ENCODE measurements at places on chromosomes 2 and 18. TPM values are rescaled to one million over a fixed set of nuclear protein-coding genes. Genes with fewer than 3 reads are reported as not detected.

The FARSB gene
- 31.5 TPM for total RNA-seq

The TTL gene
- total RNA-seq, result 28.8 TPM

The TMEM163 gene
- 0.12 TPM for total RNA-seq

The MTIF2 gene
- total RNA-seq, result 49.8 TPM

The RESP18 gene
- not detected for total RNA-seq

The TEKT4 gene
- not detected for total RNA-seq

The SERPINB2 gene
- not detected for total RNA-seq

The ATL2 gene
- total RNA-seq, result 55.0 TPM

- no peaks in the 10 kb centered on the region for H3K36me3 ChIP-seq
- DNase-seq, result no peak
- no peaks in the 10 kb centered on the region for H3K4me1 ChIP-seq
- H3K27ac ChIP-seq, result no peak overlapping the region
- H3K27me3 ChIP-seq, result no peaks in the 10 kb centered on the region
Observed at GRCh38 chr2:140601801-140602200, 1529.0 kb downstream of the LRP1B start.

DNA sequence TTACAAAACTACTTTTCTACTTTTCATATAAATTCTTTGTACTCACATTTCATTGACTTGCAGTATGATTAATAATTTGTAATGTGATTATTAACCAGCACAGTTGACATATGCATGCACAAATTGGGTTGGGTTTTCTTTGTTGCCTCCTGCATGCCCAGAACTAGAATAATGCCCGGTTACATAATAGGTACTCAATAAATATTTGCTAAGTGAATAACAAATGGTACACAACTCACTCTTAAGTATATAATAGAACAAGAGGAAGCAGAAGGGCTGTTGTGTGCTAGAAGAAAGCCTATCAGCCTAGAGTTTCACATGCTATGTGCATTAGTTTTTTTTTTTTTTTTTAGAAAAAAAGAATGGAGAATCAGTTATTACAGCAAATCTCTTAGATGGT lies 9.3 kb downstream of the RDH14 start:
- H3K4me1 ChIP-seq, result peaks cover 66% of the 10 kb centered on the region
- H3K27me3 ChIP-seq, result no peaks in the 10 kb centered on the region
- no peak overlapping the region for H3K4me3 ChIP-seq
- peaks cover 11% of the 10 kb centered on the region for H3K36me3 ChIP-seq
- no peak overlapping the region for H3K27ac ChIP-seq

GRCh38 chr2:232937278-232937906 lies 67.3 kb downstream of the SNORC start:
- H3K36me3 ChIP-seq, result peaks cover 3% of the 10 kb centered on the region
- peaks cover 5% of the 10 kb centered on the region for H3K4me1 ChIP-seq
- H3K4me3 ChIP-seq, result no peak overlapping the region
- no peak for DNase-seq

DNA sequence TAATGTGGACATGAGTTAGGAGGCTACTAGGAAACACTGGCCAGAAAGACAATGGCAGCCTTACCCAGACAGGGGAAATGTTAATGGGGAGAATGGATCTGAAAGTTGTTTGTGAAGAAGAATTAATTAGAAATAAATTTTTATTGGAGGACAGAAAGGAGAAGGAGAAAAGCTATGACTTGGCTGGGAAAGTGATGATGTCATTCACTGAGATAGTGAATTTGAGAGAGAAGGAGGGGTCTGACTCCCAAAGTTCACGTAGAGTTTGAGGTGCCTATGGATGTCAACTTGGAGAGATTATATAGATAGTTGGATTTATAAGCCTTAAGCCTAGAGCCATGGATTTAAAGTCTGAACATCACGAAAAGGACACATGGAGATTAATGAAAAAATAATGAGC lies 144.6 kb upstream of the ZNF521 start:
- H3K4me1 ChIP-seq, result no peaks in the 10 kb centered on the region
- no peaks in the 10 kb centered on the region for H3K36me3 ChIP-seq
- DNase-seq, result no peak
- H3K27me3 ChIP-seq, result no peaks in the 10 kb centered on the region

DNA sequence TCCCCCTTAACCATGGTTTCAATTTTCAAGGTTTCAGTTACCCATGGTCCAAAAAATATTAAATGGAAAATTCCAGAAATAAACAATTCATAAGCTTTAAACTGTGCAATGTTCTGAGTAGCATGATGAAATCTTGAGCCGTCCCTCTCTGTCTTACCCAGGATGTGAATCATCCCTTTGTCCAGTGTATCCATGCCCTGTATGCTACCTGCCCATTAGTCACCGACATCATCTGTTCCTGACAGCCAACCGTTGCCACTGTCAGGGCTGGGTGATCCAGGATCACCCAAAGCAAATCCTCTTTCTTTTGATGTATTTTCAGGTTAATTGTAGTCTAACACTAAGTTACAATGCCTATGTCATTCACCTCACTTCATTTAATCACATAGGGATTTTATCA lies 15.7 kb upstream of the OLA1 start:
- no peaks in the 10 kb centered on the region for H3K4me1 ChIP-seq
- H3K27ac ChIP-seq, result no peak overlapping the region
- DNase-seq, result no peak
- no peak overlapping the region for H3K4me3 ChIP-seq

GRCh38 chr2:69720404-69720803 lies 21.5 kb upstream of the ANXA4 start:
- no peak for DNase-seq
- no peaks in the 10 kb centered on the region for H3K36me3 ChIP-seq
- H3K4me3 ChIP-seq, result no peak overlapping the region
- no peaks in the 10 kb centered on the region for H3K27me3 ChIP-seq
- no peak overlapping the region for H3K27ac ChIP-seq
- peaks cover 24% of the 10 kb centered on the region for H3K4me1 ChIP-seq

DNA sequence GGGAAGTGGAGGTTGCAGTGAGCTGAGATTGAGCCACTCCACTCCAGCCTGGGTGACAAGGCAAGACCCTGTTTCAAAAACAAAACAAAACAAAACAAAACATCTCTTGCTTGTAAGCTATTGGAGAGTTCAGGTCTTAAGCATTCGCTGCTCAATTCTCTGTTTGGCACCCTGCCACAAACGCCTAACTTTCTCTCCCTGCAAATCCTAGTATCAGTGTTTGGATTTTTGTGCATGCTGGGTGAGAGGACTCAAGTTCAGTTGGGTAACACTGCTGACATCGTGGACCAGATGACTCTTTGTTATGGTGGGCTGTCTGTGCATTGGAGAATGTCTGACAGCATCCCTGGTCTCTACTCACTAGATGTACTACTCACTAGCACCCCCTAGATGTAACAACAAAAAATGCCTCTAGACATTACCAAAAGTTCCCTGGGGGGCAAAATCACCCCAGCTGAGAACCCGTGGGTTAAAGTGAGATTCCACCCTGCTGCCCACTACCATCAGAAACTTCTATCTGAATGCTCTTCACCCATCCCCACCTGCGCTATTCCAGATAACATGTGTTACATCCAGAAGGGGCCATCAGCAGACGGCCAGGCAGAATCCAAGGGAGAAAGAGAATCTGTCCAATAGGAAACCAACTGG lies 50.9 kb downstream of the CACNB4 start:
- H3K27me3 ChIP-seq, result peaks cover 6% of the 10 kb centered on the region
- H3K4me3 ChIP-seq, result no peak overlapping the region
- H3K36me3 ChIP-seq, result no peaks in the 10 kb centered on the region
- no peak for DNase-seq
- no peak overlapping the region for H3K27ac ChIP-seq
- no peaks in the 10 kb centered on the region for H3K4me1 ChIP-seq

DNA sequence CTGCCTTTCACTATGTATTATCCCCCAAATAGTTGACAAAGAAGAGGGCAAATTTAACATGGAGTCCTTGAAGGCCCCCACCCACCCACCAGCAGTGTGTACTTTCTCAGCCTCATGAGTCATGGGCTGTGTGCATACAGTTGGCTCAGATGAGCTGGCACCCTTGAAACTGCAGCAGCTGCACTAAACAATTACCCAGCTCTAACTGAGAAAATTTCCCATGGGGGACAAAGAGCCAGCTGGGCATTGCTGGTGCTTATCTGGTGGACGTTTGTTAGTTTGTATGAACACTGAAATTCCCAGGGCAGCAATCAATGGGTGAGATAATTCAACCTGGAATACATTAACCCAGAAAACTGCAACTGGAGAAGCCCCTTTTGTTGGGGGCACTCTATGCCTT lies 131.7 kb downstream of the GCA start:
- H3K27me3 ChIP-seq, result no peaks in the 10 kb centered on the region
- H3K27ac ChIP-seq, result no peak overlapping the region
- H3K36me3 ChIP-seq, result no peaks in the 10 kb centered on the region
- no peak overlapping the region for H3K4me3 ChIP-seq
- DNase-seq, result no peak
- no peaks in the 10 kb centered on the region for H3K4me1 ChIP-seq

GRCh38 chr2:224453892-224454291 lies 52.0 kb upstream of the FAM124B start:
- peaks cover 1% of the 10 kb centered on the region for H3K36me3 ChIP-seq
- peaks cover 6% of the 10 kb centered on the region for H3K27me3 ChIP-seq

DNA sequence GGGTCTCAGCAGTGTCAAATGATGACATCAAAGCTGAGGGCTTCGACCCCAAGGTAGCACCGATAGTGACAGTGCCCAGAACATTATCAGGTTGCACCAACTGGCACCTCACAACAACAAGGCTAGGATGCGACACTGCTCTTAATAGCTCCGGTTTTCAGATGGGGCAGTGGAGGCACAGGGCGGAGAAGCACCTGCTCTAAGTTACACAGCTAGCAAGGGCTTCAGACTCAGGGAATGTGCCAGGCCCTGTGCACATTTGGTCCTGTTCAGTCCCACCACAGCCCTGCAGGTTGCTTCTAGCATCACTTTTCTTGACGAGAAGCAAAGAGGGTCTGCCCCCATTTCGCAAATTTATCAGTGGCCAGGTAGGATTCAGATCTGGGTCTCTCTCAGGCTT lies 74.1 kb downstream of the DGKD start:
- H3K4me3 ChIP-seq, result no peak overlapping the region
- no peak for DNase-seq
- no peak overlapping the region for H3K27ac ChIP-seq
- H3K36me3 ChIP-seq, result peaks cover 24% of the 10 kb centered on the region
- H3K4me1 ChIP-seq, result peaks cover 60% of the 10 kb centered on the region
- H3K27me3 ChIP-seq, result no peaks in the 10 kb centered on the region

GRCh38 chr2:98026292-98026691 lies 30.5 kb upstream of the TMEM131 start:
- H3K27ac ChIP-seq, result no peak overlapping the region
- H3K4me1 ChIP-seq, result peaks cover 21% of the 10 kb centered on the region
- peak overlapping the region; percentile 76 for H3K4me3 ChIP-seq

- no peak for DNase-seq
- no peak overlapping the region for H3K27ac ChIP-seq
- H3K4me1 ChIP-seq, result no peaks in the 10 kb centered on the region
- peaks cover 12% of the 10 kb centered on the region for H3K27me3 ChIP-seq
- no peak overlapping the region for H3K4me3 ChIP-seq
Observed at GRCh38 chr2:205808486-205809121, 126.3 kb downstream of the NRP2 start.

GRCh38 chr18:63177919-63178821 lies 141.4 kb downstream of the BCL2 start:
- no peak for DNase-seq
- no peaks in the 10 kb centered on the region for H3K27me3 ChIP-seq
- peak overlapping the region; percentile 69 for H3K27ac ChIP-seq
- no peak overlapping the region for H3K4me3 ChIP-seq

Data from activated T-cell treated with anti-CD3 and anti-CD28 coated beads, Interleukin-2, amount 50 U/mL, for 72 hours (primary cell).